Spinal cord (tissue), 10 donors: ENCODE measurements at places on chromosomes 3 and 15. TPM values are rescaled to one million over a fixed set of nuclear protein-coding genes. Genes with fewer than 3 reads are reported as not detected.

GRCh38 chr3:74562558-74563269, 51.7 kb downstream of the CNTN3 start:
- DNase-seq, result peak; percentile 36

DNA sequence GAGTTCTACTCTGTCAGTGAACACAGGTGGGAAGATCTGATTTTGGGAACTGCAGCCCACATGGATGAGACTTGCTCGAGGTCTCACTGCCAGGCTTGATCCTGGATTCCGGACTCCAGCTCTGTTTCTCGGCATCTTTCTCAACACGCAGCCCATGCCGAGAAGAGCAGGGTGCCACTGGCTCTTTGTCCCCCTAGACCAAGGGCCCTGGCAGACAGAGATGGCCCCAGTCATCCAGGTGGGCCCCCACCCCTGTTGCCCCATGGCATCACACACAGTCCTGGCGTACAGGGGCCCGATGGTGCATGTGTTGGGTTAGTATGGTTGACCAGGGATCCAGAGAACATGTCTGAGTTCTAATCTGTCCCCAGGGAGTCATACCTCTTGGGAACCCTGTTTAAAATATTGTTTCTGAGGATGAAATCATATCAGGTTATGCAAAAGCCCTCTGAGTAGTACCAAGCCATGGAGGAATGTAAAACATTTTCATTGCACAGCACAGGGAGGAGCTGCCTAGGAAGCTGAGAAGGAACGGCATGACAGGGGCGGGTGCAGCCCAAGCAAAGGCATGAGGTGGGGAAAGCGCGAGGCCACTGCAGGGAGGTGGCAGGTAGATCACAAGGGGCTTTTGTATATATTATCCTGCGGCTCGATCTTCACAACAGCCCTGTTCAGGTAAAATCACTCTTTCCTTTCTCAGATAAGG, 320.6 kb downstream of the UACA start:
- no peak for DNase-seq

DNA sequence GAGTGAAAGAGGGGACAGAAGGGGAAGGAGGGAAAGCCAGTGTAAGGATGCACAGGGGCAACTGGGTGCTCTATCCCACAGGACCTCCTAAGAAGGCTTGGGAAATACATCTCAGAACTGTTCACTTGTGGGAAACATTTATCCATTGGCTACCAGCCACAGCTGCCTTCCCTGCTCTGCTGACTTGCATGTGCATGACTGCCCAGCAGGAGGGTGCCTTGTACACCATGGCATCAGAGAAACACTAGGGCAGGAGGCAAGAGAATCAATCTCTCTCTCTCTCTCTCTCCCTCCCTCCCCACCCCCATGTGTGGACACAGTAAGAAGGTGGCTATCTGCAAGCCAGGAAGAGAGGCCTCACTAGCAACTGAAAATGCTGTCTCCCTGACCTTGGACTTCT, 62.9 kb upstream of the ZBTB38 start:
- DNase-seq, result no peak

Gene HTD2
- 10.2 TPM for total RNA-seq

- DNase-seq, result no peak
Observed at GRCh38 chr15:87743562-87743961, 513.0 kb downstream of the NTRK3 start.

DNA sequence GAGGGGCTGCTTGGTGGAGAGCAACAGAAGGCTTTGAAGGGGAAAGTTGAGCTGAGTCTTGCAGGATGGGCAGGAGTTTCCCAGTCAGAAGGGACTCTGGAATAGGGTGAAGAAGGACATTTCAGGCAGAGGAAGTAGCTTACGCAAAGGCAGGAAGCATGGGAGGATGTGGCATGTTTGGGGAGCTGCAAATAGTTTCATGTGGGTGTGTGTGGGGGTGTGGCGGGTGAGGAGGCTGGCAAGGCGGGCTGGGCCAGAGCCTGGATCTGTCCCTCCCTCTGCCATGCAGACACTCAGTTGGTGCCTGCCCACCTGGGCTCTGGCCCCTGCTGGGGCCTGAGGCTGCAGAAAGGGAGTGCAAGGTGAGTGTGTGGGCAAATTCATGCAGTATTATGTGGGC, 10.4 kb downstream of the TEX264 start:
- DNase-seq, result no peak

Gene LRRC2
- total RNA-seq, result 1.4 TPM

DNA sequence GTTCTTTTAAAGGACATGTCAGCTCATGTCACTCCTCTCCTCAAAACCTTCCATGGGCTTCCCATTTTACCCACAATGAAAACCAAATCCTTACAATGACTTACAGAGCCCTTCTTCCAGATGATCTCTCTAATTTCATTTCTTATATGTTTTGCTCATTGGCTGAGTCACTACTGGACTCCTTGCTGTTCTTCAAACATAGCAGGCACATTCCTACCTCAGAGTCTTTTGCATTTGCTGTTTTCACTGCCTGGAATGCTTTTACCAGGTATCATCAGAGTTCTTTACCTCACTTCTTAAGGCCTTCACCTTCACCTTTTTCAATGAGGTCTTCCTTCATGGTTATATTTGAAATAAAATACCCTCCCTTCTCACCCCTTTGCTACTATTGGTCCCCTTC, 57.3 kb downstream of the NECTIN3 start:
- no peak for DNase-seq

DNA sequence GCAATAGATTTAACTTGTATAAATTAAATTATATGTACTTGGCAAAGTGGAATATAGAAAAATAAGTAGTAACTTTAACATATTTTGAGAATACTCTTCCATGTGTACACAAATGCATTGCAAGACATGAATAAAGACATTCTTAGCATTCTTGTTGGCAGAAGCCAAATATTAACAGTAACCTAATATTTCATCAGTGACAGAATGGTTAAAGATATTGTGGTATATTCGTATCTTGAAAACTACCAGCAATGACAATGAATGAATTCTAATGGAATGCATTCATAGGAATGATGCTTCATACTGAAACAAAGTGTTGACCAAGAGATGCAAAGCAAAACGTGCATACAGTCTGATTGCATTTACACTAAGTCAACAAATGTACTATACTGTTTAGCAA, 524.7 kb downstream of the GRM7 start:
- DNase-seq, result no peak

DNA sequence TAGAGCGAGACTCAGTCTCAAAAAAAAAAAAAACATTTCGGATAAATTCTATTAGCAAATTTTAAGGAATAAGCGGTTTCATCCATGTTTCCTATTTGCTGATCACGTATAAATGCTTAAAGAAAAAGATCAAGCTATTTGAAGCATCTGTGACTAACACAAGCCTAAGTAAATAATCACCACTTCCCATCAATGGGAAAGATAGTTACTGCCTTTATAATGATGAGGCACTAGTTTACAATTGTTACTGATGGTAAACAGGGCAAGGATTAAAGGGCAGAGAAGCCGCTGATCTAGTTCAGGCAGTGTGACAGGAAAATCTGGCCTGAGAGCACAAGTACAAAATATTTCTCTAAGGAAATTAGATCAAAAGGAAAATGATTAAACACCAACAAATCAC, 13.7 kb downstream of the CLPX start:
- DNase-seq, result no peak

GRCh38 chr3:148796799-148797198, 30.8 kb upstream of the CPB1 start:
- DNase-seq, result no peak

DNA sequence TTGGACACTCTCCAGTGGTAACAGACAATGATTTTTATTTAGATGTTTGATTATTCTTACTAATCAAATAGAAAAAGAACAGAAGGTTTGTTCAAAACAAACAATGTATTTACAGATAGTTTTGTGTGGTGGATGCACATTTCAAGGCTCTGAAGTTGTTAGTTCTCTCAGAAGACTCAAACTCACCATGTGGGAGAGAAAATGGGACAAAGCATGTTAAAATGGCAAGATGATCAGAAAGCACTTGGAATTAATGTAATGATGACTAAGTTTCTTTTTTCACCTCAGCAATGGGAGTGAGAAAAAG, 450.5 kb upstream of the KCNMB2 start:
- no peak for DNase-seq

GRCh38 chr3:157436583-157437291, at the start of gene PTX3:
TSS of gene PTX3 (plus strand) at chr3:157436850. CDS start at chr3:157436934, 84 bp downstream.
- peak; percentile 71 for DNase-seq

DNA sequence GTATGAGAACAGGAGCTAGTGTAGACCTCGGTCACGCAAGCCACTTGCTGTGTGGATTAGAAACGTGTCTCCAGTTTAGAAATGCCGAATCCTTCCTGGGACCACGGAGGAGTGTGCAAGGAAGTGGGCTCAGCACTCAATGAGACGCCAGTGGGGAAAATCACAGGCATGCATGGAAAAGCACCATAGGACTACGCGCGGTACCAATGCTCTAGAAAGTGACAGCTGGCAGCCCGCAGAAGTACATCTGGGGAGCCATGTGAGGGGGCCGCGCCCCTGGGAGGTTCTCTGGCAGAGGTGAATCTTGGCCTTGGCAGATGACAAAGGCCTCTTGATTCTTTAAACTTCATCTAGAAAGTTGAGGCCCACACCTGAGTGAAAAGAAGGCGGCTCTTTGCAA, 99.3 kb downstream of the LRRK1 start:
- no peak for DNase-seq

Gene SLC28A1
- 0.22 TPM for total RNA-seq

DNA sequence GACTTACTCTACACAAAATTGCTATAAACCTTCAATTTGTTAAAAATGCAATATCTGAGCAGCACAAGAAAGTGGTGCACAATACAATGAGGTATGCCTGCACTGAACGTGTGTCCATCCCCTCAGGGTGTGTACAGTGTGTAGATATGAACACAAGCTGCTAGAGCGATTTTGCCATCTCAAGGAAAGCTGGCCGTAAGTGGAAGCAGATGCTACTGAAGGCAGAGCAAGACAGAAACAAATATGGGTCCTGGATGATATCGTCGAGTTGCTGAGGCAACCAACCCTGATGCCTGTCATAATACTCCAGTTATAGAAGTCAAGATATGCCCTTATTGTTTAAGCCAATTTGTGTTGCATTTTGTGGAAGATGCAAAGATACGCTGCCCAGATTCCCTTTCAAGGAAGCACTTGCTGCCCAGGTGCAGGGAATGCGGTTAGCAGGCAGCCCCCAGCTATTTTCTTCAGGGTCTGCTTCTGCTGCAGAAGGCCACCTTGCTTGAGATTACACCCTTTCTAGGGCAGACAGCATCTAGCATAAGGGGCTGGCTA, 25.8 kb upstream of the EHHADH start:
- DNase-seq, result peak; percentile 61

- DNase-seq, result no peak
Observed at GRCh38 chr3:16427103-16427965, 86.2 kb downstream of the RFTN1 start.

DNA sequence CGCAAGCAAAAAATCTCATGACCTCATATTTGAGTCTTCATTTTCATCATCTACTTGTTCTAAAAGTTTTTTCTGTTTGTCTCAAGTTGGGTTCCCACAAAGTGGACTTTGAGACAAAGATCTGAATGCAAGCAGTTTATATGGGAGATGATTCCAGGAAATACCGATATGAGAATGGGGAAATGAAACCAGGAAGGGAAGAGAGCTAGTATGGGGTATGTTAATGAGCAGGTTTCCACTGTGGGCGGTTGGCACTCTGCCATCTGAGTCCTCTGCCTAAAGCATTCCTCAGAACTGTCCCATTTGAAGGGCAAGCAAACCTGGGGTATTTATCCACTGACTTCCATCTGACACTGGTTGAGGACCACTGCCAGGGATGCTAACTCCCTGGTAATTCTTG, 8.8 kb downstream of the ADPRH start:
- no peak for DNase-seq

Gene SCAANT1
- total RNA-seq, result not detected

Gene LYSMD2
- total RNA-seq, result 23.8 TPM

Gene MAGI1
- 86.3 TPM for total RNA-seq

- DNase-seq, result no peak
Observed at GRCh38 chr3:110246796-110247376, 824.7 kb upstream of the NECTIN3 start.

Gene GOLGA8G
- total RNA-seq, result not detected

Gene TMEM87A
- total RNA-seq, result 59.7 TPM

DNA sequence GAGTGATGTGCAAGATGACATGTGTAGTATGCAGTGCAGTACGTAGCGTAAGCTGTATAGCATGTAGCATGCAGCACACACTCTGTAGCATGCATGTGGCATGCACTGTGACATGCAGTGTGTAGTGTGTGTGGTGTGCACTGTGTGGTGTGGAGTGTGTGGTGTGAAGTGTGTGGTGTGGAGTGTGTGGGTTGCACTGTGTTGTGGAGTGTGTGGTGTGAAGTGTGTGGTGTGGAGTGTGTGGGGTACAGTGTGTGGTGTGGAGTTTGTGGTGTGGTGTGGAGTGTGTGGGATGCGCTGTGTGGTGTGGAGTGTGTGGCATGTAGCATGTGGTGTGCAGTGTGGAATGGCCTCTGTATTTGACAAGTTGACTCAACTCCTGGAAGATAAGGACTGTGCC, 39.2 kb downstream of the ROPN1B start:
- DNase-seq, result no peak

Gene SLC9C1
- total RNA-seq, result 0.50 TPM

Gene LARP6
- 20.6 TPM for total RNA-seq

DNA sequence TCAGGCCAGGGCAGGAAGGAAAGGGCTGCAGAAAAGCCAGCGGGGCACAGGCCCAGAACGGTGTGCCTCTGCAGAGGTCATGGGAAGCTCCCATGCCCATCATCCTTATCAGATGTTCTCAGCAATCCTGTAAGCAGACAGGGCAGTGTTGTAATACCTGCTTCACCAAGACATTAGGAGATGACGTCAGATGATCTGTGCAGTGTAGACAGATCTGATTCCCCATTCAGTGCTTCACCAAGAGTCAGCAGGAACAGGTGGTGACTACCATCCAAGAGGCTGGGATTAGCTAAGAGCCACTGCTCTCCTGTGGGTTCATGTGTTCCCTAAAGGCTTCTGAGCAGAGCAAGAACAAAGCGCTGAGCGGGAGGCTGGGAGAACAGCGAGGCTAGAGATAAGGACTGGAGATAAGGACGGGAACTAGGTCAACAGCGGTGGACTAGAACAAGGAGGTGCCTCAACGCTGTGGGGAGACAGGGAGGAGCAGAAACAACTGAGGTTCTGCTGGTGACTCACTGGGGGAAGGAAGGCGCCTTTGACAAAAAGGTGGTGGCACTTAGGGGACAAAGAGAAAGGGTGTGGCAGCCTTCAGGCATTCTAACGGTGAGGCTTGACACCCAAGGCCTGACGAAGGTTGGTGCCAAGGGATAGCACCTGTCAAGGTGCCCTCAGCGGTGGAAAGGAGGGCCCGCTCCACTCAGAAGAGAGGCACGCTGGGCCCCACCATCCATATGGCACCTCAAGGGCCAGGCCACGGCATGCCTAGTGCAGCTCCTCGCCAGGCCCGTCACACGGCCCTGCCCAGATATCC, 28.4 kb downstream of the CCDC12 start:
- DNase-seq, result no peak
